ENCODE measurements at places on chromosomes 7 and 10. TPM values are rescaled to one million over a fixed set of nuclear protein-coding genes. Genes with fewer than 3 reads are reported as not detected.

Gene KLLN
- 0.81 TPM for total RNA-seq

DNA sequence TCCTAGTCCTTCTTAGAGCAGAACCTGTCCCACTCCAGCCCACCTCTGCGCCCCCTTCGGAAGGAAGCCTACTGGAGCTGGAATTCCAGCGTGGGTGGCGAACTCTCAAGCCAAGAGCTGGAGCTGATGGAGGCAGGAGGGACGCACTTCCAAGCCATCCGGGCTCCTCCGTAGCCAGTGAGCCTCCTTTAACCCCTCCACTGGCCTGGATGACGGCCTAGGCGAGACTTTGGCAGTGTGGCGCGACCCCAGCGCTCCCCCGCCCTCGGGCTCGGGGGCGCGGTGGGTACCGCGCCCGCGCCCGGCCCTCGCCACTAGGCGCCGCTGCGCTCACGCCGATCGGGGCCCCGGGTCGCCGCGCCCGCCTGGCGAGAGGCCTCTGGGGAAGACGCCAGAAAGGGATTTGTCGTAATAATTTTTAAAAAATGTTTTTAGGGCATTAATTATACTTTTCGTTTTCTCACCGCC lies 5.1 kb upstream of the EMX2 start:
- DNase-seq = no peak
- peaks cover 71% of the 10 kb centered on the region for H3K27me3 ChIP-seq

Gene CRCP
- total RNA-seq = 47.8 TPM

GRCh38 chr10:63666836-63667383 lies 145.7 kb downstream of the REEP3 start:
- no peaks in the 10 kb centered on the region for H3K27me3 ChIP-seq
- H3K4me1 ChIP-seq = peaks cover 21% of the 10 kb centered on the region
- no peaks in the 10 kb centered on the region for H3K36me3 ChIP-seq
- no peak overlapping the region for H3K27ac ChIP-seq
- H3K4me3 ChIP-seq = no peak overlapping the region
- DNase-seq = peak; percentile 42

All from SJSA1 (cell line).